GM19239 (cell line): ENCODE measurements at places on chromosomes 11 and 22.

- DNase-seq = no peak
Observed at GRCh38 chr11:68575025-68575665, 109.2 kb upstream of the GAL start.

GRCh38 chr11:24594401-24594800 is 97.5 kb downstream of the LUZP2 start:
- DNase-seq = no peak

- DNase-seq = no peak
Observed at GRCh38 chr22:45291061-45291930, 6.5 kb downstream of the UPK3A start.

DNA sequence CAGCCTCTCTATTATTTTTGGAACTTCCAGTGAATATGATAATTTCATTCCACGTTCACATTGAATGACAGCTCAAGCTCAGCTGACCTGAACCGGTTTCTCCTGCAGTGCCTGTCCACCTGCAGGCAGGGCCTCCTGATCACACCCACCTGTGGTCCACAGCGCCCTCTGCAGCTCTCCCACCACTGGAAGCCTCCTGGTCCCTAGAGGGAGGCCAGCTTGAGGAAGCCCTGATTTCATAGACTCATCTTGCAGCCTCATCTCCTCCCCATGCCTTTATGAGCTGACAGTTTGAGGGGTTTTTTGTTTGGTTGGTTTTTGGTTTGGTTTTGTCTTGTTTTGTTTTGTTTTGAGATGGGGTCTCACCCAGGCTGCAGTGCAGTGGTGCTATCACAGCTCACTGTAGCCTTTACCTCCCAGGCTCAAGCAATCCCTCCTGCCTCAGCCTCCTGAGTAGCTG is 29.9 kb upstream of the MALAT1 start:
- DNase-seq = no peak

DNA sequence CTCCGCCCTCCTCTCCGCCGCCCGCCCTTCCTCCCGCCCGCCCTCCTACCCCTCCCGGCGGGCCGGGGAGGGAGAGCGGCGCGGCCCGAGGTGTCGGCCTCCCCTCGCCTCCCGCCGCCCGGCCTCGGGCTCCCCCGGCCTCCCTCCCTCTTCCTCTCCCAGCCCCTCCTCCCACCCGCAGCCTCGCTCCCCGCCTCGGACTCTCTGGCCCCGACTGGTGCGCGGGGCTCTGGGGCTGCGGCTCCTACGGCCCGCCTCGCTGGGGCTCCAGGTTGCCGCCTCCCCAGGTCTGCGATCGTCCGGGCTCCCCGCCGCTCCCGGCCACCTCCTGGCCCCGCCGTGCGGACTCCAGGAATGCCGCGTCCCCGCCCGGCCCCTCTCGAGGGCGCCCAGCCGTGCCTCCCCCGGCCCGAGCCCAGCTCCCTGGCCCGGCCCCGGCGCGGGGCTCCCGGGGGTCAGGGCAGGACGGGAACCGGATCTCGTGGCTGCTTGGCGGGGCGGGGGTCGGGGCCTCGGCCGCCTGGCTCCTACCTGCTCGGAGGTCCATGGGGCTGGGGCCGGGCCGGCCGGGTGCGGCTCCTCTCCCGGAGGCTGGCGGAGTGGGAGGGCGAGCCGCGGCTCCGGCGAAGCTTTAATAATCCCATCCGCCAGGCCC is at the start of gene CLCF1:
Gene CLCF1, minus strand, starts transcription at position 606 of the 655 bp plus-strand sequence. Its CDS starts 59 bp downstream, at position 547.
- peak; percentile 53 for DNase-seq

DNA sequence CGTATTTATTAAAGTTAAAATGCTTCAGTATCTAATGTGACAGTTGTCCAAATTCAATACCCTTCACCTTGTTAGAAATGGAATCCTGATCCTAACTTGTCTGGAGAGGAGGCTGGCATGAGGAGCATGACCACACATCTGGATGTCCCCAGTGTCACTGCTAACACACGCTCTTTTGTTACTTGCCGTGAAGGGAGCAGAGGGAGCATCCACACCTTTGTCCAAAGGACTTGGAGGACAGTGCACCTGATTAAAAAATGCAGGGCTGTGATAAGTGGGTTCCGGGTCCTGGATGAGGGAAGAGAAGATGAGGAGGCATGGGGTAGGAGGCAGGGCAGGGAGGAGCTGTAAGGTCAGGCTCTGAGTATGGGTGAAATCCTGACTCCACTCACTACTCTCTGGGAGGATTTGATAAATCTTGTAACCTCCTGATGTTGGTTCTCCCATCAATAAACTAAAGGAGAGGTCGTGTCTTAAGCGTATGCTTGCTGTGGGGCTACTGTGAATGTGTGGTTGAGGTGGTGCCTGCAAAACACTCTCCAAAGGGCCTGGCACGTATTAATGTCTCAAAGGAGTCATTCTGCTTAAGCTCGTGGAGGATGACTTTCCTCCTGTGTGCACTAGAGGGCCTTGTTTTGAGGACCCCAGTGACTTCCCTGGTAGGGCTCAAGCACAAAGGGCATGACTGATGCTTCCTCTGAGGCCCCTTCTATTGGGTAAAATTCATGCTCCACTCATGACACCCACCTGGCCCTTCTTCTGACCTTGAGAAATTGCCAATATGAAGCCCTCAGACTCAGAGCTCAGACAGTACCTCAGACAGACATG is 16.8 kb upstream of the IGLL5 start:
- no peak for DNase-seq

DNA sequence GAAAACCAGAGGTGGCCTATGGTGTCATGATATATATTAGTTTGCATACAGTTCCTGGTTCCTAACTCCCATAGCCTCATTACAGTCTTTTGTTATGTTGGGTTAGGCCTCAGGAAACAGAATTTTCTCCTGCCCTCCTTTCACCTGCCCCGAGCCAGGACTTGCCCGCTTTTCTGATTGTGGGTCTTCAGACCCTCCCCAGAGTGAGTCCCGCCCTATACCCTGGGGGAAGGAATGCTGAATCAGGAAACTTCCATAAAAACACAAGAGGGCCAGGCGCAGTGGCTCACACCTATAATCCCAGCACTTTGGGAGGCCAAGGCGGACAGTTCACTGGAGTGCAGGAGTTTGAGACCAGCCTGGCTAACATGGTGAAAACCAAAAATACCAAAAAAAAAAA is 70.9 kb downstream of the SLC35F2 start:
- DNase-seq = no peak

DNA sequence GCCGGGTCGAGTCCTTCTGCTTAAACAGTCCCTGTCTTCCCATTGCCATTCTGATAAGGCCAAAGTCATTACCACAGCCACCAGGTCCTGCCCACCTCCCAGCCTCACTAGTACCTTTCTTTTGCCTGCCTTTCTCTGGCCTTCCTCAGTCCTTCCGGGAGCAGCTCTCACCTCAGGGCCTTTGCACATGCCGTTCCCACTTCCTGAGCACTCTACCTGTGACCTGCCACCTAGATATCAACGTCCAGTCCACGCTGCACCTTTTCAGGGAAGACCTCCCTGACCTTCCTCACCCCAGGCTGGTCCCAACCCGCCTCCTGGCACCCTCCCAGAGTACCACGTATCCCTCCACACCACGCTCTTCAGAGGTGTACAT is 7.8 kb upstream of the OSM start:
- DNase-seq = no peak

DNA sequence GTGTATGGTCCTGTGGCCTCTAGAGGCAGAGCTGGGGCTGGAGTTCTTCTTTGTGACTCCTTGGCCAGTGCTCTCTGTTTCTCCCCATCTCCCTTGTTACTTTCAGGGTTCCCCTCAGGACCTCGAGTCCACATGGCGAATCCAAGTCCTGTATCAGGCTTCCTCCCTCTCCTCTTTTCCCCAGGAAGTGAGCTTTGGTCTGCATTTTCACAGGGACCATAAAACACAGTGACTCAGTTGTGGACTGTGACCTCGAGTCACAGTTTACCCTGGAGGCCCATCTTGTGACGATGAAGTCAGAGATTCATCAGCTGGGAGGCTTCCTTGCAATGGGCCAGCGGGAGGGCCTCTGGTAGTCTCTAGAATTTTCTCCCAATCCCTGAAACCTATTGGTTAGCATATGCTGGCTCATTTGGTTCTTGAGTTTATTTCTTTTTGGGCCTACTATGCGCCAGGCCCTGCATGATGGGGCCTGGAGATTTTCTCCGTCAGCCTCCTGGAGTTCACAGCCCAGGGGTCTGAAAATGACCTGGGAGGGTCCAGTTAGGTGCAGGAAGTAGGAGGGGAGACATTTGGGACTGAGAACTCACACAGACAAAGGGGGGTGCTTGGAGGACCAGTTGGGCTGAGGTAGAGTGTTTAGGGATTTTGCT is 100.8 kb downstream of the KIAA1671 start:
- DNase-seq = no peak

DNA sequence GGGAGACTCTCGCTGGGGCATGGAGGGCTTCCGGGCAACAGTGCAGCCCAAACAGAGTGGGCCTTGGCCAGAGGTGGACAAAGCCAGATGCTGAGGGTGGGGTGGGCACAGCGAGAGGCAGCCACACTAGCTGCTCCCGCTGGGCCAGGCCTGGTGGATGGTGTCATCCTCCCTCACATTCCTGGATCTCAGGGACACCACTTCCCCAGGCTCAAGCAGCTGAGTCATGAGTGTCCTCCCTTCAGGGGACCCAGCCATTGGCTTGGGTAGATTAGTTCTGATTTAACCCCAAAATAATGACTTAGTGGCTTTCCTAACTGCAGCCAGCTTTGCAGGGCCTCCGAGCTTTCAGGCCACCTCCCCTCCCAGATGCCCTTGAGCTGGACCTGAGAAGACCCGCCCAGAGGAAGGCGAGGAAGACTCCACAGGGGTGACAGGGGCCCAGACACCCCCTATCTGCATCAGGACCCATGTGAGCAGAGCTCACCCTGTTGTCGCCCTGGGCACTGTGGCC is 25.9 kb upstream of the WNT7B start:
- DNase-seq = no peak

DNA sequence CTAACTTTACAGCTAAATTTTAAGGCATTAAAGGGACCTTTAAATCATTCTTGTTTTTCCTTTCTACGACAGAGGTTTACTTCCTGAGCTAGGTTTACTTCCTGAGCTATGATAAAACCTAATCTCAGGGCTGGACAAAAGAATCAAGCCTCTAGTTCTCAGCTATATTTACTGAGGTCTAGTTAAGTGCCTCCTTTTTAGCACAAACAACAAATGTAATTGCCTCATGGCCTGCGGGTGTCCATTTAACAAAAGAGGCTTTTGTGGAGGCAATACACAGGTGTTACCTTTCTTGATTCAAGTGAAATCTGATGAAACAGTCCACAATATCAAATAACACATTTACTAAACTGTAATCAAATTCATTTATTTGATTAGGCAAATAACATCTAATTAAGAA is 67.3 kb downstream of the IMMP1L start:
- DNase-seq = no peak

GRCh38 chr22:29268511-29269229 is 602 bp downstream of the EWSR1 start:
- no peak for DNase-seq

- DNase-seq = no peak
Observed at GRCh38 chr11:33934450-33934849, 42.6 kb upstream of the LMO2 start.

- no peak for DNase-seq
Observed at GRCh38 chr11:111363985-111364384, 15.1 kb downstream of the POU2AF1 start.

DNA sequence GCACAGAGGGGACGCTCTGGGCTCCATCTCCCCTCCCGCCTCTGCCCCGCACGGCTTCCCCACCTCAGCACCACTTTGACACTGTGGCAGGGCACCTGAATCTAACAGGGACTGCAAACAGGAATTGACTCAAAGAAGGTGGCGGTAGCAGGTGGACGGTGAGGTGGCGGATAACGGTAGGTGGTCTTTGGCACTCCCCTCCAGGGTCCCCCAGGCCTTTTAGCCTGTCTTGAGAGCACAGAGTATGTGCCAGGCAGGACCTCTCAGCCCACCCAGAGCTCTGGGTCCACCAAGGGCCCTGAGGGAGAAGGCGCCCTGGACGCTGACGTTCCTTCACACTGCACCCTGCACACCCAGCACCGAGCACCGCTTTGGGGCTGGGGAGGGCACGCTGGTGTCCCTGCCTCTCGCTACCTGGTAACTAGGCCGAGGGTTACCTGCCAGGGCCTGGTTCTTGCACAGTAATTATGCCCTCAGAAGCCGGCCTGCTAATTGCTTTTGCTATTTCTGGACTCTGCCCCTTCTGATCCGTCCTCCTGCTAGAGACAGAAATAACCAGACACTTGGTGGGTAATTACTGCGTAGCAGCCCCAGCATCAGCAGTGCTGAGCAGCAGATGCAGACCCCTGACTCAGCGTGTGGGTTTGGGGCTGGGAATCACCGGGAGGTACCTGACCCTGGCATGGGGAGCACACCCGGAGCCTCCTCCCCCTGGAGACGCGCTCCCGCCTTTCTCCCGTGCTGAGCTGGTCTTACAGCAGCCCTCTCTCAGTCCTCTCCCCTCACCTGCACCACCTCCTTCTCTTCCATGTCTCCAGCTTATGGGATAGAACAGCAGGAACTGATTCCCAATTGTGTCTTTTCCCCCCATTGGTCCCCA is 103.3 kb upstream of the B3GAT1 start:
- DNase-seq = no peak

GRCh38 chr11:100925935-100926334 is 203.7 kb downstream of the PGR start:
- DNase-seq = no peak

- DNase-seq = no peak
Observed at GRCh38 chr11:79421820-79422219, 19.0 kb downstream of the TENM4 start.

- no peak for DNase-seq
Observed at GRCh38 chr11:75478783-75479596, 46.0 kb upstream of the KLHL35 start.

- DNase-seq = no peak
Observed at GRCh38 chr22:28259774-28260312, 340.8 kb upstream of the PITPNB start.

- no peak for DNase-seq
Observed at GRCh38 chr22:37187891-37188761, at the start of gene C1QTNF6. Gene C1QTNF6 (minus strand): TSS chr22:37188247. CDS start chr22:37188213, 34 bp downstream.

- no peak for DNase-seq
Observed at GRCh38 chr22:47165338-47166032, 403.0 kb downstream of the TBC1D22A start.

GRCh38 chr22:29219881-29220670 is 14.4 kb downstream of the EMID1 start:
- no peak for DNase-seq

DNA sequence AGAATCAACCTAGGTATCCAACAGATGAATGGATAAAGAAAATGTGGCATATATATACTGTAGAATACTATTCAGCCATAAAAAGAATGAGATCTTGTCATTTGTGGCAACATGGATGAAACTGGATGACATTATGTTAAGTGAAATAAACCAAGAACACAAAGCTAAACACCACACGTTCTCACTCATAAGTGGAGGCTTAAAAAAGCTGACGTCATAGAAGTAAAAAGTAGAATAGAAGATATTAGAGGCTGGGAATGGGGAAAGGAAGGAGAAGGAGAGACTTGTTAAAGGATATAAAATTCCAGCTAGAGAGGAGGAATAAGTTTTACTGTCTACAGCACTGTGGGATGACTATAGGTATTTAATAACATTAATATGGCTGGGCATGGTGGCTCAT is 12.9 kb downstream of the EXPH5 start:
- no peak for DNase-seq
